H9 (cell line): ENCODE measurements at places on chromosomes 5 and 9. TPM values are rescaled to one million over a fixed set of nuclear protein-coding genes. Genes with fewer than 3 reads are reported as not detected.

FOXD4L5 gene
- total RNA-seq, result 0.13 TPM in 1 of 2 replicates, not detected in the other

PCDH12 gene
- total RNA-seq, result not detected in 2 replicates

DNA sequence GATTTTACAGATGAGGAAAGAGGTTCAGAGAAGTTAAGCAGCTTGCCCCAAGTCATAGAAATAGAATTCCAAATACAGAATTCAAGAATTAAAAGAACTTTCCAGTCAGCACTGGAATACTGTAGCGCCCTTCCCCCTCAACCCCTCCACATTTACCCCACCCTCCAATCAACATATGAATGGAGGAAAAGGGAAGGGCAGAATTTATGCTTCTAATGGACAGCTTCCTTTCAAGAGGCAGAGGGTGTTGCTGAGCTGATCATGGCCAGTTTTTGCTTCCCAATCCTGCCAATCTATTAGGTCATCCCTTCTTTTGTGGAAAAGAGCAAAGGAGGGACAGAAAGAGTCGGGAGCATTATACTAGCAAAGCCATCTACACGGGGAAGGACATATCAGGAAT, 39.1 kb upstream of the ANKRD31 start:
- DNase-seq, result no peak
- H3K27ac ChIP-seq, result no peak overlapping the region
- H3K4me1 ChIP-seq, result peaks cover 6% of the 10 kb centered on the region
- no peaks in the 10 kb centered on the region for H3K27me3 ChIP-seq
- H3K36me3 ChIP-seq, result peaks cover 8% of the 10 kb centered on the region

- peak overlapping the region; percentile 5; the same call in 1 of the 2 replicates for H3K4me3 ChIP-seq
- no peaks in the 10 kb centered on the region for H3K27me3 ChIP-seq
- H3K36me3 ChIP-seq, result peaks cover 38% of the 10 kb centered on the region
- DNase-seq, result peak; percentile 53
- peaks cover 25% of the 10 kb centered on the region for H3K4me1 ChIP-seq
Observed at GRCh38 chr5:15554542-15554941, 54.6 kb downstream of the FBXL7 start.

- no peak overlapping the region for H3K4me3 ChIP-seq
- no peak overlapping the region for H3K27ac ChIP-seq
- peaks cover 11% of the 10 kb centered on the region for H3K36me3 ChIP-seq
Observed at GRCh38 chr5:96743065-96743768, 64.5 kb downstream of the ERAP1 start.
